Left ventricle myocardium inferior (tissue), 1 donor: ENCODE measurements at places on chromosomes 12 and 14. TPM values are rescaled to one million over a fixed set of nuclear protein-coding genes. Genes with fewer than 3 reads are reported as not detected.

- no peak for DNase-seq
Measured at GRCh38 chr12:64058541-64059265, 163.4 kb downstream of the KICS2 start.

GRCh38 chr12:78271546-78271945 lies 440.9 kb downstream of the NAV3 start:
- no peak for DNase-seq

DNA sequence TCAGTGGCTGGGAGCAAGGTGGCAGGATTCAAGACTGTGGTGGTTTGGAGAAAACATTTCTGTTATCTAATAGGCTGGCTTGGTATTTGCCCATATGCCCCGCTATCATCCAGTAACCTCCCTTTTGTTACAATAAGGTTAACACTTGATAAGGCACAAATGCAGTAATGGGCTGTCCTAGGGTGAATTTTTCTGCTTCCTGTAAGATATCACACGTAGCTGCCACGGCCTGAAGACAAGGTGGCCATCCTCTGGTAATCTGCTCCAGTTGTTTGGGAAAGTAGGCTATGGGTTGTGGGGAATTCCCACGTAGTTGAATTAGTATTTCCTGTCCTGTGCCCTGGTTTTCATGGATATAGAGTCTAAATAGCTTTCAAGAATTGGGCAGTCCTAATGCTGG lies 23.1 kb downstream of the ANG start:
- no peak for DNase-seq

The SLC4A8 gene
- 0.14 TPM for total RNA-seq

The GPRC5A gene
- 0.77 TPM for total RNA-seq

GRCh38 chr12:62361048-62361447 lies 100.8 kb downstream of the USP15 start:
- no peak for DNase-seq

The SIX1 gene
- not detected for total RNA-seq

GRCh38 chr12:19518209-19518608 lies 78.9 kb downstream of the AEBP2 start:
- DNase-seq, result no peak

GRCh38 chr12:81450920-81451739 lies 308.0 kb downstream of the PPFIA2 start:
- no peak for DNase-seq

The SYCP3 gene
- total RNA-seq, result not detected

DNA sequence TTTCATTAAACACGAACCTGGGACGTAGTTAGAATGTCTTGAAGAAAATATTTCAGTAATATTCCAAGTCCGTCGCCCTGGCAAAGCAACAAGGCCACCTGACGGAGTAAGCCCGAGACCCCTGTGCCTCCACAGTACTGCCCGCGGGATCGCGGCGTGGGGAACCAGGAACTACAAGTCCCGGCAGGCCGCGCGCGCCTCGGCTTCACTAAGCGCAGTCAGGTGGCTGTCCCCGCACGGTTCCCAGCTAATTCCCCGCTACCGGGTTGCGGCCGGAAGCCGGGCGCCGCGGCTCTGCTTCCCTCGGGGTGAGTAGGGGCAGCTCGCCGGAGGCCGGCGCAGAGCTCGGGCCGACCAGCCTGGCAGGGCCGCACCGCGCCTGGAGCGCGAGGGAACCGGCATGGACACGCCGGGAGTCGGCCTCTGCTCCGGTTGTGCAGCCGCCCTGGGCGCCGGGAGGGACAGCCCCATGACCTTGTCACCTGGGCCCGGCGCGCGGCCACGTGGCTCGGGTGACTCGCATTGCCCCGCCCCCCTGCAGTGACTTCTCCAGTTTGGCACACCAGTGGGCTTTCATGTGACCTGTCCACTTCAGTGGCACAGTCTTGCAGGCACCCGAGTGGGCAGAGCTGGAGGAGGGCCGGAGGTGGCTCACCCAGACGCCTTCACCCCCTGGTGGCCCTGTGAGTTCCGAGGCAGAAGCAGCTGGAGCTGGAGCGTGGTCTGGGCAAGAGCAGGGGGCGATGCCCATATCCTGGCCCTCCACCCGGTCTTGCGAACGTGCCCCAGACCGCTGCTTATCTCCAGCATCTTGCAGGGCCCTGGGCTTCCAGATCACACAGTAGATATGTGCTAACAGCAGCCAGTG lies at the start of gene ADCK1:
ADCK1 (plus strand) TSS at position 247 of the 868 bp plus-strand sequence. CDS start 18,870 bp downstream, outside the sequence.
- DNase-seq, result peak; percentile 92

The PLEKHD1 gene
- 0.14 TPM for total RNA-seq

The AICDA gene
- total RNA-seq, result not detected

The AQP2 gene
- not detected for total RNA-seq

GRCh38 chr12:103462675-103463074 lies 33.1 kb downstream of the C12orf42 start:
- no peak for DNase-seq

DNA sequence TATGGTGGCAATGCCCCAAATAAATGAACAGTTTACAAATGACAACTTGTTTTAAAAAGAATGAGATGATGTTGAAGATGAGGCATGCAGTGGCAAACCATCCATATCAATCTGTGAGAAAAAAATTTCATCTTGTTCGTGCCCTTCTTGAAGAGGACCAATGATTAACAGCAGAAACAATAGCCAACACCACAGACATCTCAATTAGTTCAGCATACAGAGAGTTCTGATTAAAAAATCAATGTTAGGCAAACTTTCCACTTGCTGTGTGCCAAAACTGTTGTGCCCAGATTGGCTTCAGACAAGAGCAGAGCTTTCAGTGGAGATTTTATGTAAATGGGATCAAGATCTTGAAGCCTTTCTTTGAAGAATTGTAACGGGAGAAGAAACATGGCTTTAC lies 329.9 kb downstream of the BMP4 start:
- DNase-seq, result no peak

- DNase-seq, result no peak
Measured at GRCh38 chr12:31687101-31687527, 27.6 kb downstream of the ETFBKMT start.

- DNase-seq, result no peak
Measured at GRCh38 chr14:100132903-100133510, 26.4 kb downstream of the DEGS2 start.

The DPY19L2 gene
- total RNA-seq, result 52.1 TPM

GRCh38 chr14:57391517-57392195 lies 1.3 kb downstream of the NAA30 start:
- DNase-seq, result no peak

DNA sequence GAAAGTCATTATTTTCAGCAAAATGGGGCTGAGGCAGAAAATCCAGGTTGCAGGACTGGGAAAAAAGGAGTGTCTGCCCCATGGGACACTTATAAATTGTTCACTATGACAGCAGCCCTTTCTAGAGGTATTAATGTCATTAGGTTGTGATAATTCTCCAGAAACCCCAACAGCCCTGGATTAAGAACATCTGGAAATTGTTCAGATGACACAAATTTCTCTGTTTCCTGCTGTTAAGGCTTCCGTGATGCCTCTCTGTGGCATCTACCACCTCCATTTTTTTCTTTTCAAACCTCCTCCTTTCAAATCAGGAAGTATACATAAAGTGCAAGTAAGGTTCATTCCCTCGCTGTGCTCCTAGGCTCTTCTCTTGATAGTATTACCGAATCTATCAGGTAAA lies 25.6 kb downstream of the EGLN3 start:
- no peak for DNase-seq

- DNase-seq, result no peak
Measured at GRCh38 chr12:27965966-27966365, 6.6 kb downstream of the PTHLH start.

GRCh38 chr14:27995691-27996090 lies 770.9 kb upstream of the FOXG1 start:
- no peak for DNase-seq

DNA sequence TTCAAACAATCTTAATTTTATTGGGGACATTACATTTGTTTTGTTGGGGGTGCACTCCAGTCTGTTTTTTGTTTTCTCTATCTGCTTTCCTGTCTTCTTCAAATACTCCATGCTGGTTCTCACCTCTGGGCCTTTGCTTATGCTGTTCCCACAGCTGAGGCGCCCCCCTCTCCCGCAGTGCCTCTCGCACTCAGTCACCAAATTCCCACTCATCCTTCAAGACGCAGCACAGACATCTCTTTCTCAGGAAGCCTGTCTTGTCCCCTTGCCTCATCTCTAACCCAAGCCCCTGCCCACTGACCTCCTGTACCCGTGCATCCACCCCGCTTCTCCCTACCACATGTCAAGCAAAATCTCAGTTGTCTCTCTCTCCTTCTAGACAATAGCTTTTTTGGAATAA lies 43.7 kb upstream of the PRMT8 start:
- DNase-seq, result no peak

- no peak for DNase-seq
Measured at GRCh38 chr12:48423171-48423570, 49.2 kb upstream of the ANP32D start.

GRCh38 chr12:88187571-88187970 lies 45.5 kb downstream of the TMTC3 start:
- DNase-seq, result no peak

The SLC25A47 gene
- total RNA-seq, result not detected

- DNase-seq, result no peak
Measured at GRCh38 chr14:53147208-53147607, 5.9 kb downstream of the DDHD1 start.

The TTLL5 gene
- 16.3 TPM for total RNA-seq

DNA sequence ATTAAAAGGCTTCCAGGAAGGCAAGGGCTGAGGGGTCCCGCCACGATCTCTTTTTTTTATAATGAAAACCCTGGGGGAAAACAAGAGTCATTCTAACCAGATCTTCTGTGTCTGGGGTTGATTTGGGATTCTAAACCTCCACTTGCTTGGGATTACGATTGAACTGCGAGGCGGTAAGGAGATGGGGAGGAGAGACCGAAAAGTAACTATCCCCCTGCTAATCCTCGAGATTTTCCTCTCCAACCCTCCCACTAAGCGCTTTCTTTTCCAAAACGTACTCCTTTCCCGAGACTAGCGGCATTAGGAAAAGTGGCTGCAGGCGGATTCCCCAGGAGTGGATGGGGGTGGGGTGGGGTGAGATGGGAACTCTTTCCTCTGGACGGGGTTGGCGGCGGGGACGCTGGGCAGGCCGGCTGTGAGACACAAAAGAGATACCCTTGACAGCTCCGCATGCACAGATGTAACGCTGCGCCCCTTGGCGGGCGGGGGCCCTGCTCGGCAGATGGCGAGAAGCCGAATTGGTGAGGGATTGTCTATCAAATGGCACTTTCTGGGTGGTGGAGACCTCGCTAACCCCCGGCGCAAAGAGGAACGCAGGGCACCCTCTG lies 830 bp upstream of the SRRM4 start:
- no peak for DNase-seq

- no peak for DNase-seq
Measured at GRCh38 chr14:61476105-61476753, 154.8 kb downstream of the PRKCH start.

DNA sequence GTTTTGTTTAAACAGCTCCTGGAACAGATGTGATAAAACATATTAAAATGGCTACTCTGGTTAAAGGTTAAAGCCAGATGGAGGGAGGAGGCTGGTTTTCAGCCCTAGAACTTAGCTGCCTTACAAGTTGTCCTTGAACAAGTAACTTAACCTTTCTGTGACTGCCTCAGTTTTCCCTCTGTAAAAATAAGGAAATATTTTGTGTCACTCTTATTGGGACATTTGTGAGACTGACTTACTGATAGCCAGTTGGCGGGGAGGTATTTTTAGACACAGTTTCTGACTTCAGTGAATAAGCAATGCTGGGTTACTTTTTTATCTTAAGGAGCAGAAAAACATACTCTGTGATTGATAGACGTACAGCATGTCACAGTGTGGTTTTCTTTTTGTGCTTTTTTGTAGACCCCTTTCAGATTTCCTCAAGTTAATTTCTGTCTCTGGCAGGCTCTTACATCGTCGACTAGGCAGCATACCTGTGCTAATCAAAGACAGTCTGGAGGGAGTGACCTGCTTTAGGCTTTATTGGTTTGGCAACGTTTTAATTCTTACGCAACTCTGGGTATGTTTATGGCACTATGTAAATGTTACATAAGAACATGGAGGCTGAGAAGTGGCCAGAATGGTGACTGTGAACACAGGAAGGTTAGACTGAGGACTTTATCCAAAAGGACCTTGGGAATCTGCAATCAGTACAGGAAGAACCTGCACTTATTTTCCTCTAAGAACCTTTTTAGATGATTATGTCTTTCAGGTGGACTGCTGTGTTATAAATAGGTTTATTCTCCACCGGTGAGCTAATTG lies 3.3 kb downstream of the ACVR1B start:
- no peak for DNase-seq

The SLC6A15 gene
- total RNA-seq, result not detected

The CISTR gene
- total RNA-seq, result 2.1 TPM

The TAS2R19 gene
- total RNA-seq, result 0.38 TPM

DNA sequence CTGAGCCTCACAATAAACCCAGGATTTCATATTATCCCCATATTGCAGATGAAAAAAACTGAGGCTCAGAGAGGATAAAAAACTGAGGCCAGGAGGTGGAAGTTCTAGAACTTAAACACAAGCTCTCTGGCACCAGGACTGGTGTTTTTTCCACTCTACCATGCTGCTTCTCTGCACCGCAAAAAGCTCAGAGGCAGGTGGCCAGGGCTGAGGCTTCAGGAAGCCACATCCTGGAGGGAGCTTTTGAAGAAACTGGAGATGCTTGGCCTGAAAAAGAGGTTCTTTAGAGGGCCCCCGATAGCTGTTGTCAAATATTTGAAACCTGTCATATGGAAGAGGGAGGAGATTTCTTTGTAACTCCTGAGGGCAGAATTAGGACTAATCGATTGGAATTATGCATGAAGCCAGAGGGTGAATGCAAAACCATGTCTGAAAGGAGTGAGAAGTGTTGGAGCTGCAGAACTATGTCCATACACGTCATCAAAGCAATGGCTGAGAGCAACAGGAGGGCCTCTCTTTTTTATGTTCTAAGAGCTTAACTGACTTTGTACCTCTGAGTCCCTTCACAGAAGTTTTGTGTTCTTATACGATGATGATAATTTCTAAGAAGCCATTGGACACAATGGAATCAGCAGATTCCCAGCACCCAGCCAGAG lies 448.6 kb downstream of the FUT8 start:
- no peak for DNase-seq

The CMTM5 gene
- 1.0 TPM for total RNA-seq

The CCDC196 gene
- total RNA-seq, result not detected

The KCNMB4 gene
- total RNA-seq, result 1.4 TPM

The TBX3 gene
- total RNA-seq, result 27.2 TPM

The HSPA2 gene
- 34.0 TPM for total RNA-seq

The ANKS1B gene
- 1.6 TPM for total RNA-seq

The PPP4R4 gene
- not detected for total RNA-seq

DNA sequence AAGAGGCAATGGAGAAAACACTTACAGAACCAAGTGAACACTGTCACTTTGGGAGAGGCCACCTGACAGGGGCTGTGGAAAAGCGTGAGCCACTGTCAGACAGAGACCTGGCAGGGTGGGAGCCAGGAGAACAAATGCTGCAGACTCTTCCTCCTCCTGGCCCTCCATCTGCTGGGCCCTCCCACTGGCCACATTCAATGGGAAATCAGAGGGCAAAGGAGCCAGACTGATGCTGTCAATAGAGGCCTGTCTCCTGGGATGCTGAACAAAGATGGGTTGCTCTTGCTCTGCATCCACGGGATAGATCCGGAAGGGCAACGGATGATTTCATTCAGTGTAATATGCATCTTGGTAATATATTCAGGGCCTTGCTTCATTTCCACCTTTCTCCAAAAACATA lies 44.9 kb upstream of the BCAT1 start:
- no peak for DNase-seq

The CLEC2A gene
- total RNA-seq, result not detected
